ENCODE measurements at places on chromosomes 7 and 10. TPM values are rescaled to one million over a fixed set of nuclear protein-coding genes. Genes with fewer than 3 reads are reported as not detected.

Gene CALHM2
- total RNA-seq, result 4.8 TPM

Gene RASA4B
- 0.70 TPM for total RNA-seq

Gene GTF2IRD1
- total RNA-seq, result 21.0 TPM

Gene XPNPEP1
- total RNA-seq, result 38.9 TPM

Gene COBL
- 3.2 TPM for total RNA-seq

Gene HSPA12A
- 7.0 TPM for total RNA-seq

Gene DRGX
- not detected for total RNA-seq

Gene OR6V1
- total RNA-seq, result not detected

Gene NRG3
- not detected for total RNA-seq

Gene PIP
- total RNA-seq, result 0.19 TPM

Gene SFRP5
- total RNA-seq, result 3.3 TPM

Gene DNAJC30
- total RNA-seq, result 10.1 TPM

Gene PON1
- total RNA-seq, result 0.79 TPM

Gene TAS2R60
- total RNA-seq, result not detected

Gene GIMAP8
- not detected for total RNA-seq

Gene ARHGEF35
- 0.68 TPM for total RNA-seq

Gene FZD8
- 4.2 TPM for total RNA-seq

Gene FGL2
- not detected for total RNA-seq

Gene TSPAN15
- total RNA-seq, result 80.7 TPM

Gene DMTF1
- 22.5 TPM for total RNA-seq

Gene PLEKHS1
- total RNA-seq, result 0.04 TPM

Gene AUTS2
- 5.2 TPM for total RNA-seq

Data from A549 treated with dexamethasone at 1 μM for 4 hours (cell line).